ENCODE measurements at places on chromosomes 7 and 10.

DNA sequence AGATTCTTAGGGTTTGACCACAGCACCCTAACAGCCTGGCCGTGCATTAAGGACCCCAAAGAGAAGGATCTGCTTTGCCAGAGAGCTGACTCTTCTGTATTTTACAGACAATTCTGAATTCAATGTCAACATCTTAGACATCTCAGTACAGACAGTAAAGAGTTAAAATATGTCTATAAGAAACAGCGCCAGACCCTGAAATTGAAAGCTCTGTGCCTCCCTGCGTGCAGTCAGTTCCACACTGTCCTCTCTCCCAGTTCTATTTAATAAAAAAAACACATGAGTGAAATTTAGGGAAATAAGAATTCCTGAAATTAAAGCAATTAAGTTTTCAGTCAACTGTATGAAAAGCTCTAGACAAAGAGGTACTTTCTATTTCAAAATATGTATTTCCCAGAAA lies 45.1 kb downstream of the MET start:
- DNase-seq = no peak

DNA sequence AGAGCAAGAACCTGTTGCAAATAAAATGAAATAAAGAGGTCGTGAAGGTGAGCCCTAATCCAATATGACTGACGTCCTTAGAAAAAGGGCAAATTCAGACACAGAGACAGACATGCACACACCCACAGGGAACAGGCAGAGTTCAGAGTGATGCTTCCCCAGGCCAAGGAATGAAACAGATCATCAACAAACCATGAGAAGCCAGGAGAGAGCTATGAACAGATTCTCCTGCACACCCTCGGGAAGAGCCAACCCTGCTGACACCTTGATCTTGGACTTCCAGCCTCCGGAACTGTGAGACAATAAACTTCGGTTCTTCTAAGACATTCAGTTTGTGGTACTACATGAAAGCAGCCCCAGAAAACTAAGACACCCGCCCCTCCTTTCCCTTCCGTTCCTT lies 290.4 kb upstream of the KLF6 start:
- no peak for DNase-seq

- no peak for DNase-seq
These were observed 13.7 kb upstream of the CPA1 start for GRCh38 chr7:130366564-130366963.

DNA sequence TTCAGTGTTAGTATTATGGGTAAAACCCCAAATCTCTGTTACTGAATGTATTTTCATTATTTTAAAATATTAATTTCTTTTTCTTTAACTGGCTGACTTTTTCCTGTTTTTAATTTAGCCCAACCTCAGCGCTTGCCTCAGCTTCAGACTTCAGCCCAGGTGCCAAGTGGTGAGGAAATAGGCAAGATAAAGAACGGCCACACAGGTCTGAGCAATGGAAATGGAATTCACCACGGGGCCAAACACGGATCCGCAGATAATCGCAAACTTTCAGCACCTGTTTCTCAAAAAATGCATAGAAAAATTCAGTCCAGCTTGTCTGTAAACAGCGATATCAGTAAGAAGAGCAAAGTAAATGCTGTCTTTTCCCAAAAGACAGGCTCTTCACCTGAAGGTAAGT lies 57.5 kb downstream of the MDFIC start:
- DNase-seq = no peak

DNA sequence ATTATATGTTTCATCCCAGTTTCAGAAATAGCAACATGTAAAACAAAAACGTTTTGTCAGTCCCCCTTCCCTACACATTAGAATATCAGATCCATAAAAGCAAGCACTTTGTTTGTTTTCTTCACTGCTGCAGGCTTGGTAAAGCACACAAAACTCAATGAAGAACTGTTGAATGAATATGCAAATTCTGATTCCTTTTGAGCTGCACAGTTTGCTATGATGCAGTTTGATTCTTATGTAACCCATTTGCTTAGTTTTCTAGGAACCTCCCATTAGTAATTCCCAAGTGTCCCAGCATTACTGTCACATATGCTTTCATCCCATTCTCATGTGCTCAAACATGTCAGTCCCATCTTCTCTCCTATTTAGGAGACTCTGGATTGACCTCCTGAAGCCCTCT lies 26.1 kb upstream of the CHCHD3 start:
- no peak for DNase-seq

DNA sequence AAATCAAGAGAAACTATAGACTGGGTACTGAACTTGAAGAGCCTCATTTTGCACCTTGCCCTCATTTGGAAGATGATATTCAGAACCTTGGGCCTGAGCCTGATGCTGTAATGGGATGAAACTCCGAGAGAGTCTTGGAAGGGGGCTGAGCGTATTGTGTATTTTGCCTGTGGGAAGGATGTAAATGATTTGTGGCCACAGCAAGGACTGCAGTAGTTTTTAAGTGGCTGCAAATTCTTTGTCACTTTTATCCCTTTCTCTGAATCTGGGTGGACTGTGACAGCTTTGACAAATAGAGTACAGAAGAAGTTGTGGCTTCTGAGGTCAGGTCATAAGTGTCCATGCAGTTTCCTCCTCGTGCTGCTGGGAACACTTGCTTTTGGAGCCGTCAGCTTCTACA lies 221.2 kb downstream of the ADRA2A start:
- DNase-seq = no peak
